Erythroblast (primary cell): ENCODE measurements at places on chromosomes 13 and 19.

DNA sequence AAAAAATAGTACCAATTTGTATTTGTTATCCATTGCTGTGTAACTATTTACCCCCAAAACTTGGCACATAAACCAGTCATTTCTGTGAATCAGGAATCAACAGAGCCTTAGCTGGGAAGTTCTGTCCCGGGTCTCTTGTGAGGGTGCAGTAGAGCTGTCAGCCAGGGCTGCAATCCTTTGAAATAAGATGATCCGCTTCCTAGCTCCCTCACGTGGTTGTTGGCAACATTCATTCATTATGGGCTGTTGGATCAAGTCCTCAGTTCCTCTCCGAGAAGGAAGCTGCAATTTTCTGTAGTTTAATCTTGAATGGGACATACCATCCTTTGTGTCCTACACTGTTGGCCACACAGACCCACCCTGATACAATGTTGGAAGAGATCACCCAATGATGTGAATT lies 277.2 kb downstream of the SUCLA2 start:
- DNase-seq: no peak

DNA sequence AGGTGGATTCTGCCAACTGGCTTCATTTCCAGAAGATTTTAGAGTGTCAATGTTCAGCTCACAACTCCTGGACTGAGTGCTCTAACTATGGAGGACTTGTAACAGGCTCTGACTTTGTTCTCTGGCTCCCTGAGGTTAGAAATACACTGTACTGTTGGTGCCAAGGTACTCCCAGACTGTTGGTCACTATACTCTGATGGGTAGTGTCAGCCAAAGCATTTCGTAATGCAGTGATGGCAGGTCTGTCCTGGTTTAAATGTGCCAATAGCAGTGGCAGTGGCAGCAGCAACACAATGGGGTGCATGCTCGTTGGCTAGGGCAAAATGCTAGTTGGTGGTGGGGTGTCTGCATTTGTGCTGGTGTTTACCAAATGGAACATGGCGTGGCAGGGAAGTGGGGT lies 472.2 kb downstream of the TDRD3 start:
- no peak for DNase-seq

GRCh38 chr13:65417953-65418352 lies 1812.2 kb downstream of the PCDH9 start:
- no peak for DNase-seq

DNA sequence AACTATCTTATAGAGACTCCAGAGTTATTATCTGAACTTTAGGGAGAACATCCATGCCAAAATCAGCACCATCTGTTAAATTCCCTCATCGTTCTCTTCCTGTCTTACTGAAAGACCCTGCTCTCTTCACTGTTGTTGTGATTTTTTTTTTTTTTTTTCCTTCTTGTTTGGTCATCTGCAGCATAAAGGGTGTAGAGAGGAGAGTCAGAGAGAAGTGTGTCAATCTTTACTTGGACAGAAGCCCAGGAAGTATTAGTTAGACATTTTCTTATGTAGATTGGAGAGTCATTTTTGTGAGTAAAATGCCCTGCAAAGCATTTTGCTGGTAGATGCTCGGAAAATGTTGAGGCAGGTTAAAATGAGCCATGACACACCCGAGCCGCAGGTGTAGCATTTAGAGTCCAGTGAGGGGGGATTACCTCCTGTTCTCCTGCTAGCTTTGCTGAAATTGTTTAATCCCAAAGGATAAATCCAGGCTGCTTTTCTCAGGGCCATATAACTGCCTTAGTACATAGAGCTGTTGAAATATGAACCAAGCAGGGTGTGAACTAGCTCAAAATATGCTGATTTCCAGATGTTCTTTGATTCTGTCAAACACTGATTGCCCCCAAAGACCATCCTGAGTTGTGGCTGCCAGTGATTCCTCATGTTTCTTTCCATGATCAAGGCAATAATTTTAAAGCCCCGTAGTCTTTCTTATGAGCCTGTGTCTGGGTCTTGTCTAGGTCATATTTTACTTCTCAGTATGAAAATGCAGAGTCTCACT lies 143.5 kb downstream of the DCT start:
- DNase-seq: no peak

GRCh38 chr13:105008604-105009003 lies 1526.9 kb downstream of the EFNB2 start:
- no peak for DNase-seq

DNA sequence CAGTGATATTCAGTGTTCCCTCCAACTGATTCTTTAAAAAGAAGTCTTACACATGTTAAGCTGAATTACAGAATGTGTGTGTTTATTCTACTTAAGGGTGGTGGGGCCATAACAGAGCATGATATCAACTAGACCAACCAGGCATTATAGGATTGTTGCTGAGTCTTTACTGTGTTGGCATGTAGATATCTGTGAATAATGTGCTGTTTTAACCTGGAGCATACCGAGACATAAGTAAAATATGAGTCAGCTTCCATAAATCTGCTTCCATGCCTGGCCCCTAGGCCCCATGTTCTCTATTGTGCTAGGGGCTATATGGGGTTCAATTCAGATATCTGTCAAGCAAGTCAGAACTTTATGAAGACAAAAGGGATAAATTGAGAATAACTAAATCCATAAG lies 295.7 kb downstream of the MTUS2 start:
- DNase-seq: no peak
